ENCODE measurements at places on chromosomes 2 and 18. TPM values are rescaled to one million over a fixed set of nuclear protein-coding genes. Genes with fewer than 3 reads are reported as not detected.

MYO3B gene
- not detected for total RNA-seq

CYP1B1 gene
- total RNA-seq = 135 TPM

DNA sequence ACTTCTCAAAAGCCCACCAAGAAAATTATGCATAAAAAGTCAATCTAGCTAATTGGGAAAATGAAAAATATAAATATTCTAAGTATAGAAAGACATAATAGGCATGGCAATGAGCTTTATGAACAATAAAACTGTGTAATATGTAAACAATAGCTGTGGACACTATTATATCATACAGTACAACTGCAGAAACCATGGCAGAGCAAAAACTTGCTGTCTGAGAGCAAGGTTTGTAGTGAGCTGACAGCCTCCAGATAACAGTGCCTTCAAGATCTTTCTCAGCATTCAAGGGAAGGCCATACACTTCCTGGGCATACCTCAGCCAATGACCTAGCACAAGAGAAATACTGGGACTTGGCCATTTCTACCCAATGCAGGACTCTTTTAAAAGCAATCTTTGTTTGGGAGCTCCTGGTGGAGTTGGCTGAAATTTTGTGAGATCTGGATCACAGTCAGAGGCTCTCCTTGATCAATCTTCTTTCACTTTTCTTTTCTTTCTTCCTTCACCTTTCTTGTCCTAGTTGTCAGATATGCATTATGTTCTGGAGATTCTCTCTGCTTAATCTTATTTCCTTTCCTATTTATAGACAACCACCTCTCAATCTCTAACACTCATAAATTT is 427.2 kb upstream of the UBE2E3 start:
- DNase-seq = no peak

DNA sequence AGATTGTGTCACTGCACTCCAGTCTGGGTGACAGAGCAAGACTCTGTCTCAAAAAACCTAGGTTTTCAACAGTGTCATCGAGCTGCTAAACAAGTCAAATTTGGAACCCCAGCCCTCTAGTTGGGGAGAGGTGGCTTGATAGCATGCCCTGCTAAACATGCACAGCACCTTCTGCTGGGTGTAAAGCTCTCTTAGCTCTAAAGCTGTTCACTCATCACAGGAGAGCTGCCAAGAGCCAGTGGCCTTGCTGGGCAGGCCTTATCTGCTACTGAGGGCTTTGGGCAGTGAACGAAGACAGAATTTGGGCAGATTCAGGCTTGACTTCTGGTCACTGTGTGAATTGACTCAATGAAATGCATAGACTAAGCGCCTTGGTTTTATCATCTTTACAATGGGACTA is 101.3 kb downstream of the LYPD1 start:
- DNase-seq = no peak

DOK6 gene
- total RNA-seq = 15.1 TPM

DNA sequence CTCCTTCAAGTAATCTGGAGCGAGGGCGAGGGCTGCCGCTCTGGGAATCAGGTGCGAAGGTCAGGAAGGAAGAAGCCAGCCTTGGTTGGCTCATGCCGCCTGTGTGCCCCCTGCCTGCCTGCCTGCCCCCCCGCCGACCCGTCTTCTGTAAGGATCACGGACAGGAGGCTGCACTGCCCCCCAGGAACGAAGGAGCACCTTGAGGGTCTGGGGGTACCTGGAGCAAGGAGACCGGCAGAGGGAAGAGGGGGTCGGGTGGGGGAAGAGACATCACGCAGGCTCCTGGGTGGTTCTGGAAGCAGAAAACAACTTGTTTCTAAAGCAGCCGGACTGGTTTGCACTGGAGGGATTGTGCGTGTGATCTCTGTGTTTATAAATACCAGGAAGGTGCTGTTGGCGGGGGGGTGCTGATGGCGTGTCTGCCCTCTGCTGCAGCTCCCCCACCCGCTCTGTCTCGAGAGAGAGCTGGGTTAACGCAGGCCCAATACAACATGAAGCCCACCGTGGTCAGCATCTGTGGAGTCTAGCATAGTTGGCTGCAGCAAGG is 1.7 kb downstream of the FOSL2 start:
- DNase-seq = no peak

DNA sequence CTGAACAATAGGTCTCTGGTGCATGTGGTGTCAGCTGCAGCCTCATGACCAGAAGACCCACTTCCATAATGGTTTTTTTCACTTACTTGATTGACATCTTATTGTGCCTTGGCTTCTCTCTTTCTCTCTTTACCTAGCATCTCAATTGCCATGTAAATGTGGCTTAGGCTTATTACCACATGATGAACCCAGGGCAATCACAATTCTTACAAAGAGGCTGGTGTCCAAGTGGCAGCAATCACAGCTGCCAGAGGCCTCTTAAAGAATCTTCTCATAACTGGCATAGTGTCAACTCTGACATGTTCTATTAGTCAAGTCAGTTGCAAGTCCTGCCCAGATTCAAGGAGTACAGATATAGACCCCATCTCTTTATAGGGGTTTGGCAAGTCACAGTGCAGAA is 1224.8 kb downstream of the SUCLG1 start:
- no peak for DNase-seq

Measured in chondrocyte (in vitro differentiated cells).